ENCODE measurements at places on chromosomes 4 and X.

DNA sequence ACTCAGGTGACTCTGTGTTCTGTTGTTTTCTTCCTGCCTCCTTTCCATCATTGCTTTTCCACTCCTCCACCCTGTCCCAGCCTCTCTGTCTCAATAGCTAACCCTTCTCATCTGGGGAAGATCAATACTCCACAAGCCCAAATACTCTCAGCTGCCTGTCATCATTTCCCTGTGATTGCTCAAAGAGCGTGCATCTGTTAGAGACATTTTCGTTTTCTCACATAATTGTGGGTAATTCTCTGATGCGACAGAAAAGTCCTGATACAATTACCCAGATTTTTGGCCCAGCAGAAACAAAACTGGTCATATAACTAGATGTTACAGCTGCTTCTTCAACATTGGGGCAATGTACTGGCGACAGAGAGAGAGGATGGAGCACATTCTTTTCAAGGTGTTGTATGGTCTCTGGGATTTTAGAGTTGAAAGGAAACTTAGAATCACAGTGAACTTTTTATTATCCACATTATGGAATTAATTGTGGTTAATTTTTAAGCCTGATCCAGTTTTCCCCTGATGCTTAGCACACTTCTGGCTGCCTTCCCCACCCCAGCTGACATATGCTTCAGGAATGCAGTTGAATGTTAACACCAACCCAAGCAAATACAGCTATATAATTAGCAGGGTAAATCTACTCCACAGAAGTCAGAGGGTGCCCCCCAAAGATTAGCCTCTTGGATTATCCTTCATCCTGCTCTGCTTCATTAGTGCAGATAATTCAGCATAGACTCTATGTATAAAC lies 171.4 kb upstream of the ANXA3 start:
- H3K4me1 ChIP-seq: no peaks in the 10 kb centered on the region
- no peaks in the 10 kb centered on the region for H3K27me3 ChIP-seq
- H3K27ac ChIP-seq: no peak overlapping the region
- no peaks in the 10 kb centered on the region for H3K36me3 ChIP-seq
- H3K4me3 ChIP-seq: no peak overlapping the region
- no peak for DNase-seq

- peak overlapping the region; percentile 95 for H3K4me3 ChIP-seq
- H3K4me1 ChIP-seq: peaks cover 71% of the 10 kb centered on the region
Observed at GRCh38 chr4:88283661-88284438, 511 bp downstream of the PPM1K start.

- DNase-seq: no peak
- H3K27me3 ChIP-seq: no peaks in the 10 kb centered on the region
- no peaks in the 10 kb centered on the region for H3K4me1 ChIP-seq
- H3K36me3 ChIP-seq: no peaks in the 10 kb centered on the region
- H3K4me3 ChIP-seq: no peak overlapping the region
- no peak overlapping the region for H3K27ac ChIP-seq
Observed at GRCh38 chr4:81359207-81359606, 112.5 kb downstream of the RASGEF1B start.

DNA sequence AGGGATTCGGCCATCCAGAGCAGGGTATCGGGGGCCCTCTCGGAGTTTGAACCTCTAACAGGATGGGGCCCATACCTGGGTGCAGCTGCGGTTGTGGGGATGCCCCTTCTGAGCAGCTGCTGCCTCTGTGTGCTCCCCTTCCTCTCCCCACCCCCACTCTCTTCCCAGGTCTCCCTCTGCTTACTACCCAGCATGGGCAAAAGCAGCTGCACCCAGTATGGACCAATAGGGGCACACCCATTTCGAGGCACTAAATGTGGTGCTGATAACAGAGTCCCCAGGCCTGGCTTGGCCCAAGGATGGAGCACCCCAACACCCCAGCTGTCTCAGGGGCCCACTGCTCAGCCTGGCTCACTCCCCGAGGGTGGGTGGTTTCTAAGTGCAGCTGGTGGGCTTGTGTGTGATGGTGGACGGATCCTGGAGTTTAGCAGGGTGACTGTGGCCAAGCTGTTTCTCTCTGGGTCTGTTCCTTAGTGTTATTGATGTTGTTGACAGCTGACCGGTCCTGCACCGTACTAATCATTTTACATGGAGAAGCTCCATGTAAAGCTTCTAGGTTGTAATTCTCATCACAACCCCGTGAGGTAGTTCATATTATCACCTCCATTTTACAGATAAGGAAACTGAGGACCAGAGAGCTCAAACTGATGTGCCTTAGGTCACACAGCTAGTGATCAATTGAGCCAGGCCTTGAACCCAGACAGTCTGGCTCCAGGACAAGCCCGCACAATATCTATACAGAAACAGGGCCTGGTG lies 13.1 kb upstream of the KIAA0232 start:
- no peaks in the 10 kb centered on the region for H3K36me3 ChIP-seq
- no peak for DNase-seq
- no peak overlapping the region for H3K27ac ChIP-seq
- no peaks in the 10 kb centered on the region for H3K4me1 ChIP-seq
- no peaks in the 10 kb centered on the region for H3K27me3 ChIP-seq

DNA sequence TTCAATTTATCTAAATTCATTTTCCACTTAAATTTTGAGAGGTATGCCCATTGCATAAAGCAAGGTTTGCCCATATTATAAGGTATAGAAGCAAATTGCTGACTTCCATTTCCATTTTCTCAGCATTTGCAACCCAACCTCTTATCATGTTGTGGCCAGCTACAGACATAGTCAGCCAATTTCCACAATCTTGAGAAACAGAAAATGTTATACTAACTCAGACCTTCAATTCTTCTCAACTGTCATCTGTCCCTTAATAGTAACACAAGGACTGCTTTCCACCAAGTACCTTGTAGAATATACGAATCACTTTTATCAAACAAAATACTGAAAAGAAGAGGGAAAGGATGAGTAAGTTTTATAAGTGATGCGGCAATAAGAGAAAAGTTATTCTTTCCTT lies 11.2 kb upstream of the GRIA3 start:
- H3K4me1 ChIP-seq: no peaks in the 10 kb centered on the region
- H3K4me3 ChIP-seq: no peak overlapping the region
- no peak for DNase-seq
- no peaks in the 10 kb centered on the region for H3K27me3 ChIP-seq
- no peaks in the 10 kb centered on the region for H3K36me3 ChIP-seq

- no peak overlapping the region for H3K4me3 ChIP-seq
- no peaks in the 10 kb centered on the region for H3K4me1 ChIP-seq
- DNase-seq: no peak
- no peak overlapping the region for H3K27ac ChIP-seq
- H3K36me3 ChIP-seq: no peaks in the 10 kb centered on the region
- no peaks in the 10 kb centered on the region for H3K27me3 ChIP-seq
Observed at GRCh38 chrX:76509775-76510174, 82.3 kb downstream of the MAGEE1 start.

DNA sequence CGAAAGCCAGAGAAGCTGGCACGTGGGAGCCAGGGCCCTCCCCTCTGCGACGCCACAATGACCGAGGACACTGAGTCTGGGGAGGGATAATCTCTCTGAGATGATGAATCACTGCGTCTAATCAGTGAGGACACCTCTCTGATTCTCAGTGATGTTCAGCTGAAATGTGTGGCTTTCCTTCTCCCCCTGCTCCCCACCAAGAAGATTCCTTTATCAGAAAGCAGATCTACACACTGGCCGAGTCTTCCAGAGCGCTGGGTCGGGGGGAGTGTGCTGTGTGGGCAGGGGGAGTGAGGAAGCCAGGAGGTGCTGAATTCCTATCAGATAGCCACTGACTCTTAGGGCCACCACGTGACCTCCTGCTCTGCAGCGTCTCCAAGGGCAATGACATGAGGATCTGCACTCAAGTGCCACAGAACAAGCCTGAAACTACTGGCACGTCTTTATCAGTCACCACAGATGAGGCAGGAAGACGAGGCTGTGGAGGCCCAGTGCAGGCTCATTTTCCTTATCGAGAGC lies 89.2 kb downstream of the GATB start:
- no peaks in the 10 kb centered on the region for H3K4me1 ChIP-seq
- DNase-seq: no peak
- no peaks in the 10 kb centered on the region for H3K27me3 ChIP-seq

GRCh38 chrX:34072906-34073305 lies 59.2 kb downstream of the FAM47A start:
- H3K4me3 ChIP-seq: no peak overlapping the region
- H3K36me3 ChIP-seq: no peaks in the 10 kb centered on the region
- H3K4me1 ChIP-seq: no peaks in the 10 kb centered on the region
- no peaks in the 10 kb centered on the region for H3K27me3 ChIP-seq

DNA sequence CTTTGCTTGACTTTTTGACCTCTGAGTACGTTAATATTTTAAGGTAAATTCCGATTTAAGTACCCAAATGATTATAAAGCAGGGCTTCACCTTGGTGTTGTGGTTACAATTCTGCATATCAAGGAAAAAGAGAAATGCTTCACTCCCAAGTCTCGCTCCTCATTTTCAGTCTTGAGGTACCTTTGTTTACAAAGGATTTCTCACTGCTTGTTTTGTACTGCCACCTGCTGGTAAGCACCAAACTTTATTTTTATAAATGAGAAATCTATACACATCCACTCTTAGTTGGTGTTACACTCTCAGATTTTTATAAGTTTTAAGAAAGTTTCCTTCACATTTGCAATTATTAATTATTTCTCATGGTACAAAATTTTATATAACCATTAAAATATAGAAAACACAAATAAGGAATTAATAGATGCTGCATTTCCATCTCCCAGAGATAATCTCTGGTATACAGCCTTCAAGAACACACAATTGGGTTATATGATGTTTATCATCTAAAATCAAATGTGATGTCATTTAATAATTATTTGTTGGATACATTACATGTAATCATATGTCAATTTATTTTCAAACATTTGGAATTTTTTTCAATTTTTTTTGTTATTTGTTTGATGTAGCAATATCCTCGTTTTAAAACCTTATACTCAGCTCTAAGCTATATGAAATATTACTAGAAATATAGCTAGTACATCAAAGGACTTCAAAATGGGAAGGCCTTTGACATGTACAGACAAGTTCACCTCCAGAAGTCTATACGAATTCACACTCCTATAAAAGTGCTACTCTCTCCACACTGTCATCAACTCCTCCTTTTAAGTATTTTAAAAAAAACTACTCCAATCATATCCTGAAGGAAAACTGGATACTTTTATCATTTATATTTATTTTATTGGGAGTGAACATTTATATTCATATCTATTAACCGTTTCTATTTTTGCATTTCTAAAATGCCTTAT lies 179.9 kb downstream of the KCNIP4 start:
- H3K4me1 ChIP-seq: no peaks in the 10 kb centered on the region
- H3K27me3 ChIP-seq: no peaks in the 10 kb centered on the region
- H3K27ac ChIP-seq: no peak overlapping the region
- no peaks in the 10 kb centered on the region for H3K36me3 ChIP-seq
- DNase-seq: peak; percentile 73

DNA sequence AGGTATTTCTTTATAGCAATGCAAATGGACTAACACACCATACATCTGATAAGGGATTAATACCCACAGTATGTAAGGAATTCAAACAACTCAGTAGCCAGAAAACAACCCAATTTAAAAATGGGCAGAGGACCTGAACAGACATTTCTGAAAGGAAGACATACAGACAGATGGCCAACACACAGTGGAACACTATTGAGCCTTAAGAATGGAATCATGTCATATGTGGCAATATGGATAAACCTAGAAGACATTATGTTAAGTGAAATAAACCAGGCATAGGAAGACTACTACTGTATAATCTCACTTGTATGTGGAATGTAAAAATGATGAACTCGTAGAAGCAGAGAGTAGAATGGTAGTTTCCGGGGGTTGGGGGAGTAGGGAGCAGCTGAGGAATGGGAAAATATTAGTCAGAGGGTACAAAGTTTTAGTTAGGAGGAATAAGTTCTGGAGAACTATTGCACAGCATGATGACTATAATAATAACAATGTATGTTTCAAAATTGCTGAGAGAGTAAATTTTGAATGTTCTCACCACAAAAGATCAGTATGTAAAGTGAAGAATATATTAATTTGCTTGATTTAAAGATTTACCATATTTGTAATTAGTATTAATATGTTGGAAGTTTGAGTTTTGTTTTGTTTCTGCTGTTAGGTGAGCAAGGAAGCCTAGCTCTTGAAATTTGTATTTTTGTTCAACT lies 25.2 kb downstream of the WDR44 start:
- no peak overlapping the region for H3K27ac ChIP-seq
- H3K4me1 ChIP-seq: peaks cover 9% of the 10 kb centered on the region
- DNase-seq: peak; percentile 20
- H3K36me3 ChIP-seq: no peaks in the 10 kb centered on the region
- no peaks in the 10 kb centered on the region for H3K27me3 ChIP-seq

DNA sequence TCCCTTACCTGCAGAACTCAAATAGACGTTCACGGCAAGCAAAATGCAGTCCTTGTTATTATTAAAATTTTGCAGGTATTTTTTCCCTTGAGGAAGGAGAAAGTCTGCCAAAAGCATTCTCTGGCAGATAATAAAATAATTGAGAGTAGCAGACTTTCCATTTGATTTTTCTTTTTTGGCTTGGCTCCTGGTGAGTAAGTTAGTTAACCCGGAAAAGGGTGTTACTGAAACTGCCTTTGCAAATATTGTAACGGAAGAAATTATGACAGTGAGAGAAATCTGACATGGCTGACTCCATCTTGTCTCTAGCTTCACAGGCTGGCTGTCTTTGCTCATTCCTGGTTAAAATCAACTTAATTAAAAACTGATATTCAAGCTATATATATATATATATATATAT lies 100.5 kb downstream of the GPR143 start:
- no peak overlapping the region for H3K27ac ChIP-seq
- no peaks in the 10 kb centered on the region for H3K36me3 ChIP-seq
- no peak overlapping the region for H3K4me3 ChIP-seq

DNA sequence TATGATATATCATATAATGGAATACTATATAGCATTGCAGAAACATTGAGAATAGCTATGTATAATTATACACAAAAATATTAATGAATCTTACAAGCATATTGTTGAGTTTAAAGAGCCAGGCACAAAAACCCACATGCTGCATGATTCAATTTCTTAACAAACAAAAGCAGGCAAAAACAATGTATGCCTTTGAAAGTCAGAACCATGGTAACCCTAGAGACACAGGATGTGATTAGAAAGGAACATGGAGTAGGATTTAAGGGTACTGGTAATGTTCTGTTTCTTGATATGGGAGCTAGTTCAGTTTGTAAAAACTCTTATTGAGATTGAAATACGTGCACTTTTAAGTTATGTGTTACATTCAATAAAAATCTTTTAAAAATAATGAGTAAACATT lies 21.5 kb downstream of the CXCL8 start:
- H3K4me3 ChIP-seq: no peak overlapping the region
- H3K36me3 ChIP-seq: no peaks in the 10 kb centered on the region
- peaks cover 6% of the 10 kb centered on the region for H3K4me1 ChIP-seq

GRCh38 chr4:37956941-37957340 lies 3.3 kb upstream of the PTTG2 start:
- no peaks in the 10 kb centered on the region for H3K36me3 ChIP-seq
- no peak overlapping the region for H3K4me3 ChIP-seq
- no peak for DNase-seq
- no peaks in the 10 kb centered on the region for H3K27me3 ChIP-seq
- H3K4me1 ChIP-seq: no peaks in the 10 kb centered on the region

- no peak for DNase-seq
- H3K4me1 ChIP-seq: no peaks in the 10 kb centered on the region
- no peaks in the 10 kb centered on the region for H3K36me3 ChIP-seq
- no peaks in the 10 kb centered on the region for H3K27me3 ChIP-seq
- H3K4me3 ChIP-seq: no peak overlapping the region
- H3K27ac ChIP-seq: no peak overlapping the region
Observed at GRCh38 chr4:141957416-141957815, 321.0 kb downstream of the IL15 start.
